ENCODE measurements at places on chromosomes 3 and 15.
A peak's percentile ranks its signal among the peaks of the same experiment; 100 is the strongest.

DNA sequence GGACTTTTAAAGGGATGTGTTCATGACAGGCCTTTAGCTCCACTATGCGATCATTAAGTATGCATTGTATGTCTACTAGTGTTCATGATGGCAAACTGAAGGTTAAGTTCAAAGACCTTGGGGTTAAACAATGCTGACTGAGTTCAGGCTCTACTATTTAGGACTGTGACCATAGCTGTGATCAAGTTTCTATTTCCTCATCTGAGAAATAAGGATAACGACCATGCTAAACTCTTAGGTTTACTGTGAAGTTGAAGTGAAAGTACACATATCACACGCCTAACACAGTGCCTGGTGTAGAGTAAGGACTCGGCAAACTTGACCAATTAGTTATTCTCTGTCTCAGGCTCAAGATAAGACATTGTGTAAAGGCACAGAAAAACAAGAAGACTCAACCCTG is 243.2 kb downstream of the MBNL1 start:
- no peak for DNase-seq

DNA sequence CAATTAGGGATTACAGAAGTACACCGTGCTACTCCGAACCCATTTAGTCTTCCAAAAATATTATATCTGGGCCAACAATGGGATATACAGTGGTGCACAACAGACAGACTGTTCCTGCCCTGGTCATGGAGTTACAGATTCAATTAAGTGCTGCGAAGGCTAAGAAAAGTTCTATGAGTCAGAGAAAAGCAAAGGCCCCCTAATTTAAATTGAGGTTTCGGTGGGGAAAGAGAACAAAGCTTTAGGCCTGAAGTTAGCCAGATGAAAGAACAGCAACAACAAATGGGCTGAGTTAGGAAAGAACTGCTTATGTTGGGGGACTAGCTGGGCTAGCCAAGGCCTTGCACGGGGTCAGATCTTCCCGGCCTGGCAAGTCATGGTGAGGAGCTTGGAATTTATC is 131.8 kb downstream of the MDFIC2 start:
- DNase-seq: no peak

DNA sequence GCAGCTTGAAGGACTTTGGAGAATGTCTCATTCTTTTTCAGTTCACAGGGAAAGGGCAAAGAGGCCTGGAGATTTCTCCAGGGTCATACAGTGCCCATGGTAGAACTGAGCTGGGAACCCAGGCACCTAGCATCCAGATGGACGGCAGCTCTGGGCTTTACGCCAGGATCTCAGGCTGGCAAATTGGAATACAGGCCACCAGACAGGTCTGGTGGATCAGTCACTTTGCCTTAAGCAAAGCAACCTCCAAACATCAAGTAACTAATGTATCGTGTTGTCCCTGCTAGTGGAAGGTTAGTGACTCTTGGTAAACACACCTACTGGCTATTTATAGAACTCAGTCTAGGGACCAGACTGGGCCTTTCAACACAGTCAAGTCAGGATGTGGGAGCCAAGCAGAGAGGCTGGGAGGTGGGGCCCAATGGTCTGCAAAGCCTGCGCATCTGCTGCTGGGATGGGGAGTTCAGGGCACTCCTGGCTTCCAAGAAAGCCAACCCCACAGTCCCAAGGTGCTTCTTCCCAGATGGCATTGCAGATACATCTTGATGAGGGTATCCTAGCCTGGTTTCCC is 30.2 kb downstream of the RPLP1 start:
- no peak for DNase-seq

GRCh38 chr3:143831208-143831607 is 17.1 kb downstream of the SLC9A9 start:
- no peak for DNase-seq

GRCh38 chr15:96338074-96338765 is 7.7 kb downstream of the NR2F2 start:
- DNase-seq: no peak

GRCh38 chr3:132622761-132623160 is 25.7 kb downstream of the ACKR4 start:
- DNase-seq: no peak

- no peak for DNase-seq
Observed at GRCh38 chr15:48089702-48090101, 31.1 kb upstream of the SLC24A5 start.

GRCh38 chr15:48609486-48609885 is 36.0 kb downstream of the FBN1 start:
- DNase-seq: no peak

GRCh38 chr3:123104550-123104949 is 37.7 kb downstream of the PDIA5 start:
- DNase-seq: peak; percentile 30

GRCh38 chr15:76199106-76200082 is 111.9 kb downstream of the ETFA start:
- no peak for DNase-seq

DNA sequence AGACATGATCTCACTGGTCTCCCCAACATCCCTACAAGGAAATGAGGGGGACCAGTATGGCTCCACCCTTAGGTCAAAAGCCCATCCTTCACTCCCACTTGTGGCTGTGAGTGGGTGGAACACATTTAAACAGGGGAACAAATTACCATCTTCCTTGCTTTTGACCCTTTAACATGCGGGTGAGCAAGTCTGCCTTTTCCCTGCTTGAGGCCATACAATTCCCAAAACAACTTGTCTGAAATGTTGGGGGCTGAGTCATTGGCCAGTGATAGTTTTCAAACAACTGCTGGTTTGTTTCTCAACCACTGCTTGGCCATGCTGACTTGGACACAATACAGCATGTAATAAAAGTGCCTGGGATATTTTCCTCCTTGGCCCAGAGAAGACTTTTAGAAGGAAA is 39.6 kb downstream of the COL8A1 start:
- DNase-seq: peak; percentile 62

DNA sequence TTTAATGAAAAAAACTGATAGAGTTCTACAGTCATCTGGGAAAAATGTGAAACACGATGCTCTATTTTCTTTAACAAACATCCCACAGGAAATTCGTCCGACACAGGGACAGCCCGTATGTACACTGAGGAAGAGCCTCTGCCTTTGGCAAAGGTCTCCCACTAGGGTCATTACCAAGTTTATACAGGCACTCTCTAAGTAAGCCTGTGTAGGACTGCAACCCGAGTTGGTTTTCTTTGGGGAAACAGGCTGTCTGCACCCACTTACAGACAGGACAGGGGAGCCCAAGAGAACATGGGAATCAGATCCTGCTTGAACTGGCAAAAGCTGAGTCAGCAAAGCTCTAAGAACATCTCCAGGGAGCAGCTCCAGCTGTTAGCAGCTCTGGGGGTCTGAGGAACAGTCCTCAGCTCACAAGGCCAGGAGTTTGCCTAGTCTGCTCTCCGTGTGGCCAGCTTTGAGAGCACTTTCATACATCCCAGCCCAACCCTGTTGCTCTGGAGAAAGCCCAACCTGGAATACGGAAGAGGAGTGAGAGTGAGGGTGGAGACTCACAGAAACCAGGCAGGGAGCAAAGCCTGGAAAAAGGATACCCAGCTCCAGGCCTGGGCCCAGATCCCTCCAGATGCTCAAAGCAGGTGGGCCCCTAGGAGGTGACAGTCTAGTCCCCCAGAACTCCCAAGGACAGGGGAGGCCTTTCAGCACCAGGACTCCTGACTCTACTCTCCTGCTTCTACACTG is 1.9 kb downstream of the TBC1D2B start:
- no peak for DNase-seq

DNA sequence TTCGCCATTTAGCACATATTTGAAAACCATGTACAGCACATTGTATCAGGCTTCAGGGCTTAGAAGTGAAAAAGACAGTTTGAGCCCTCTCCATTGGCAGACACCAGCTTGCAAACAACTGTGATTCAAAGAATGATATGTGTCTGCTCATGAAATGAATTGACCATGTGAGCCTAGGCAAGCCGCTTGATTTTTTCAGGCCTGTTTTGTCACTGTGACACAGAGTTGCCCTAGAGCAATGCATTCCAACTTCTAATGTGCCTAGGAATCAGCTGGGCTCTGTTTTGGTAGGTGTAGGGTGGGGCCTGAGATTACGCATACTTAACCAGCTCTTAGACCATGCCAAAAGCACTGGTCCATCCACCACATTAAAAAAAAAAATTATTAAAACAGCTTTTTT is 53.0 kb downstream of the ATP2C1 start:
- no peak for DNase-seq

- no peak for DNase-seq
Observed at GRCh38 chr3:100602506-100603444, 6.6 kb upstream of the ADGRG7 start.

- DNase-seq: no peak
Observed at GRCh38 chr3:38738630-38739395, 77.2 kb downstream of the SCN10A start.

- no peak for DNase-seq
Observed at GRCh38 chr3:156448300-156448699, 106.6 kb downstream of the SSR3 start.

DNA sequence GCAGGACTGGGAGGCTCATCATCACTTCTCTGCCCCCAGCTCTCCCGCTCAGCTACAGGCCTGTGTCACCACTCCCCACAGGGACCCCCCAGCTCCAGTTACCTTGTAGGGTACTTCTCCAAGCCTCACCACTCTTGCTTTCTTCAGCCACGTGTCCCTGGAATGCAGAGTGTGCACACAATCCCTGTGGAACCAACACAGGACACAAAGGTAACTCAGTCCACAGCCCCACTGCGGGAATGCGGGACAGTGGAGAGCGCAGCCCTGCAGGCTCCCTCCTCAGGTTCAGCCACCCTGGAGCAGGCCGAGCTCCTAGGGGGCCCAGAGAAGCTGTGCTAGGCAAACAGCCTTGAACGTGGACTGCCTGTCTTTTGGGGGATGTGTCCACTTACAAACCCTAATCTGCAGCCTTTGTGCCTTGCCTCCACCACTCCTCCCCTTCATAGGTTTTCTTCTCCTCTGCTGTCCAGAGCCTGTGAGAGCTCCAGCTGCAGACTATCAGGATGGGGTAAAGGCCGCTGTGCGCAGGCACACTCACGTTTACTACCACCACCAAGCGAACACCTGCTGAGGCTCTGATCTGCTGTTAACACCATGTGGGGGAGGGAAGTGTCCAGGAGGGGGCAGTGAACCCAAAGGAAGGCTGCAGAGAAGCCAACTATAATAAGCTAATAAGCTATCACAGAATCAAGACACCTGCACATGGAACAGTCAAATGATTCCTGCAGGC is 26.0 kb downstream of the XPC start:
- no peak for DNase-seq

DNA sequence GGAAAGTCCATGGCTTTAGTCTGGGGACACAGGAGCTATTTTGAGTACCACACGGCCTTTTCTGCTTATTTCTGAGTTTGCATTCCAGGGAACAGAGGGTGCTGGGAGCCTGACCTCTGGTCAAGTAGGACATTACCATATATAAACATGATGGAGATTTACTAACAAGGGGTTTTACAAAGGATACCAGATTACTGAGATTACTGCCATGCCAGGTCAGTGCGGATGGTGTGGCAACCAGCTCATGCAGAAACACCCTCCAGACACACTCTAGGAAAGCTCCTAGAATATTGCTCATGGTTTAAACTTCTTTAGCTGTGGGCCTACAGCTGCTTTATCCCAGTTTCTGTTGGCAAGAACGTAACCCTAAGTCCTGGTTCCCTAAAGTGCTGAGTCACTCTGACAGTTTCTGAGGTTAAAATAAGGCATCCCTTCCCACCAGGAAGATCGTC is 54.3 kb upstream of the AGTR1 start:
- DNase-seq: peak; percentile 28

DNA sequence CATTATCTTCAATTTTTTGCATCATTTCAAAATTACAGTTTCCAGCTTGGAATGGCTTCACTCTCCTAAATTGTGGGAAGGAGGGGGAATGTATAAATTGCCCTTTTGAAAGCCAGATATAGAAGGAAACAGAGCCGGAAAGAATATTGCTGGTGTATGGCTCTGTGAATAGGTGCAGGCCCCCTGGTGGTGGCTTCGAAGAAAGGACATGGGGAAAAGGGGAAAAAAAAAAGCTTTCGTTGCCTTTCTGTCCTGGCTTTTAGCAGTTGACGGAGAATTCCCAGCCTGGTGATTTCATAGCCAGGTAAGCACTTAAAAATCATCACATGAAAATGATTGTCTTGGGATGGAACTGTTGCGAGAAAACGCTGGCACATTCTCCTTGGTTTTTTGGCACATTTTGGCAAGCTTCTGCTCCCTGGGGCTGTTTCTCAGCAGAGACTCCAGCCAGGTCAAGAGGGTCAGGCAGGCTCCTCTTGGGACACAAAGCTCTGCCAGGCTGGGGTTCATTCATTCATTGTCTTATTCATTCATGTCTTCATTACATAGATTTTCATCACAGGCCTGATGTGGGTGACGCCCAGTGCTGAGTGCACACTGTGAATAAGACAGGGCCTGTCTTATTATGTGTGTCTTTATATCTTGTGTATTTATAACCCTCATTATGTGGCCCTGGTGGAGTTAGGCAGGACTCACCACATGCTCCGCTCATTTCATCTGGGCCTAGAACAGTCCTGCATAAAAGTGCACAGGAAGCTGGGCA is 300.0 kb upstream of the TPM1 start:
- DNase-seq: peak; percentile 85

DNA sequence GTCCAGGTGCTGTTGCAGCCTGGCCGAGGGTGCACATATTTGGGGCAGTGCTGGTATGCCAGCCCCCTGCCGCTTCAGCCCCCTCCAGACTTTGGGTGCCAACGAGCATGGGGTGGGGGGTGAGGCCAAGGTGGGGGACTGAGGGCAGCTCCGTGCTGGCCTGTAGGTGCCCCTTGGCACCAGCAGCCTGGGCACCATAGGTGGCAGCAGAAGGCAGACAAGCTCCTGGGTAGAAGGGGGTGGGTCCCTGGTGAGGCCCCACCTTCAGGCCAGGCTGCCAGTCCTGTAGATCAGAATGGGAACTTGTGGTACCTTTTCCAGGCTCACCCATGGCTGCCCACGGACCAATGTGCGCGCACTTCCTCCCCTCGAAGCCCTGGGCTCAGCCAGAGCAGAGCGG is 16.1 kb upstream of the PLA2G4E start:
- DNase-seq: no peak

GRCh38 chr3:46359733-46360493 is 6.0 kb downstream of the CCR2 start:
- DNase-seq: peak; percentile 15

- no peak for DNase-seq
Observed at GRCh38 chr15:39629371-39629770, 48.5 kb downstream of the THBS1 start.

- DNase-seq: no peak
Observed at GRCh38 chr3:53775834-53776251, 70.4 kb downstream of the CHDH start.

- no peak for DNase-seq
Observed at GRCh38 chr3:49928481-49929017, 1.1 kb downstream of the MON1A start.

GRCh38 chr3:60147249-60147950 is 1097.6 kb upstream of the CFAP20DC start:
- no peak for DNase-seq

- DNase-seq: no peak
Observed at GRCh38 chr15:83477808-83478537, 30.8 kb downstream of the SH3GL3 start.

GRCh38 chr3:30676424-30677346 is 70.3 kb downstream of the TGFBR2 start:
- no peak for DNase-seq

- no peak for DNase-seq
Observed at GRCh38 chr15:65730549-65731172, 61.4 kb downstream of the DENND4A start.
